ENCODE measurements at places on chromosomes 5 and 9. TPM values are rescaled to one million over a fixed set of nuclear protein-coding genes. Genes with fewer than 3 reads are reported as not detected.

Gene SLC34A3
- not detected for total RNA-seq

DNA sequence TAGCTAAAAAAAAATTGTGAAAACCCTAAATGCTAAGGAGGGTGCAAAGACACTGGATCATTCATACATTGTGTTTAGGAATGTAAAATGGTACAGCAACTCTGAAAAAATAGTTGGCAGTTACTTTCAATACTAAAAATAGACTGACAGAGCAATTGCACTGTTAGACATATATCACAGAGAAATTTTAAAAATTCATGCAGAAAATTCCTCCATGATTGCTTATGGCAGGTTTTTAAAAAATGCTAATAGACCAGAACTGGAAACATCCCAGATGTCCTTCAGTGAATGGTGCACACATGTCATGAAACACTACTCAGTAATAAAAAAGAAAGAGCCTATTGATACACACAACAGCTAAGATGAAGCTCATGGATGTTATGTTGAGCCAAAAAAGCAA, 349.8 kb upstream of the DAB2 start:
- H3K36me3 ChIP-seq = no peaks in the 10 kb centered on the region
- DNase-seq = no peak
- no peaks in the 10 kb centered on the region for H3K4me1 ChIP-seq

- no peak for DNase-seq
- no peak overlapping the region for H3K4me3 ChIP-seq
- H3K27me3 ChIP-seq = 0 out of 2 replicates have a peak, but pooled peaks cover 4% of the 10 kb centered on the region
- no peaks in the 10 kb centered on the region for H3K4me1 ChIP-seq
Measured at GRCh38 chr9:89722712-89723111, 117.9 kb downstream of the GADD45G start.

DNA sequence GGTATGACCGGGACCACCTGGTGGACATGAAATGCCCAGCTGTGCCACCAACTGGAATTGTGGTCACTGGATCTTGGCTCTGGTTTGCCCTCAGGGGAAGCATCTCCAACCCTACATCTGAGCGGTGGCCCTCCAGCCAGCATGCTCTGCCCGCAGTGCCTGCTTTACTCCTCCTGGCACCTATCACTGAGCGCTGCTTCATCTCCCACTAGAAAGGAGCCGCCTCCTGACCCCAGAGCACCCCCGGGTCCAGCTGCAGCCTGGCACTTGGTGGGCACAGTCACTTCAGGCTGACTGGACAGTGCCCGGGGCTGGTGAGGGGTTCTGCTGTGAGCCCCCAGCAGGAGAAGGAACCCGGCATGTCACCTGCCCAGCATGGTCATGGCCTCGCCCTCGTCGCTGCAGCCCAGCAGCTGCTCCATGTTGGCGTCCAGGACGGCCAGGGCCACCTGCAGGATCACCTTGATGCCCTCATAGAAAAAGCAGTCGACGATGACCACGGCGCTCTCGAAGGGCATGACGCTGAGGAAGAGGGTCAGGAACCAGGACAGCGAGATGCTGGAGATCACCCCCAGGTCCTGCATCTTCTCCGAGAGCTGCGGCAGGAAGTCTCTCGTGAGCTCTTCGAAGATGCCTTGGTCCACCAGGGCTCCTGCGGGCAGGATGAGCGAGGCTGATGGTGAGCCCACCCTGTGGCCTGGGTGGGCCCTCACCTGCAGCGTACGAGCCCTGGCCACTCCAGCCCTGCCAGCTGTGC, 16.1 kb upstream of the MRNIP start:
- H3K27me3 ChIP-seq = no peaks in the 10 kb centered on the region
- H3K36me3 ChIP-seq = peaks cover 8% of the 10 kb centered on the region
- no peak for DNase-seq
- H3K27ac ChIP-seq = no peak overlapping the region
- no peaks in the 10 kb centered on the region for H3K4me1 ChIP-seq

GRCh38 chr5:137938751-137939143, 49.5 kb downstream of the PKD2L2 start:
- H3K27me3 ChIP-seq = no peaks in the 10 kb centered on the region
- no peak overlapping the region for H3K4me3 ChIP-seq
- no peak for DNase-seq
- peaks cover 16% of the 10 kb centered on the region for H3K4me1 ChIP-seq
- H3K36me3 ChIP-seq = peaks cover 55% of the 10 kb centered on the region

DNA sequence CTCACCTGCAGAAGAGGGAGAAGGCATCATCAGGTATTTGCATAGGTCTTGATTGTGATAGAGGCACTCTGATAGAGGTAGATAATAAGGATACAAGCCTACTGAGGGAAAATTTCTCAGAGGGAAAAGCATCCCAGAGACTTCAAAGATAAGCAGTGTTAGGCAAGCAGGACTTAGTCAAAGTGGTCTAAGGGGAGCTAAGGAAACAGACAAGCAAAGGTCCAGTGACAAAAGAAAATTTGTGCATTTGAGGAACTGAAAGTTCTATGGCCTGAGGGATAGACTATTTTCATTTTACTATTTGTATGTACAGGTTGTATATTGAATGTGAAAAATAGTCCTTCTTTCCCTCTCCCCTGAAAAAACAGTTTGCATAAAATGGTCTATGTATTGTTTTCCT, 27.4 kb downstream of the OXCT1 start:
- peak; percentile 51 for DNase-seq
- peaks cover 14% of the 10 kb centered on the region for H3K4me1 ChIP-seq
- no peak overlapping the region for H3K4me3 ChIP-seq
- H3K27ac ChIP-seq = no peak overlapping the region

DNA sequence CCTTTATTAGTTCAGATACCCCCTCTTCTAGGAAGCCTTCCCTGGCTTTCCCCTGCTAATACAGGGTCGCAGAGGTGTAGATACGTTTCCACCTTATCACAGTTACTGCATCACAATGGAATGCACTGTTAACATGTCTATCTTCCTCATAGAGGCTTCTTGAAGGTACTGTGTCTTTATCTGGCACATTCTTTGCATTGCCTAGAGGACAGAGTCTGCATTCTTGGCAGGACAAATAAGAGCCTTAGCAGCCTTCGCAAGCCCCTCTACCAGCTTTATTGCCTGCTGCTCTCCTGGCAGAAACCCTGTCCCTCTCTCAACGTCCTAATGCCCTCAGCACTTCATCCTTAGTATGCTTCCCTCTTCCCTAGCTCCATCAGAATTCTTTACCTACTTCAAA, 31.6 kb downstream of the SLC1A3 start:
- no peaks in the 10 kb centered on the region for H3K36me3 ChIP-seq
- no peak for DNase-seq
- no peaks in the 10 kb centered on the region for H3K4me1 ChIP-seq
- H3K27me3 ChIP-seq = 0 out of 2 replicates have a peak, but pooled peaks cover 2% of the 10 kb centered on the region
- no peak overlapping the region for H3K27ac ChIP-seq

Gene RGS7BP
- not detected for total RNA-seq

DNA sequence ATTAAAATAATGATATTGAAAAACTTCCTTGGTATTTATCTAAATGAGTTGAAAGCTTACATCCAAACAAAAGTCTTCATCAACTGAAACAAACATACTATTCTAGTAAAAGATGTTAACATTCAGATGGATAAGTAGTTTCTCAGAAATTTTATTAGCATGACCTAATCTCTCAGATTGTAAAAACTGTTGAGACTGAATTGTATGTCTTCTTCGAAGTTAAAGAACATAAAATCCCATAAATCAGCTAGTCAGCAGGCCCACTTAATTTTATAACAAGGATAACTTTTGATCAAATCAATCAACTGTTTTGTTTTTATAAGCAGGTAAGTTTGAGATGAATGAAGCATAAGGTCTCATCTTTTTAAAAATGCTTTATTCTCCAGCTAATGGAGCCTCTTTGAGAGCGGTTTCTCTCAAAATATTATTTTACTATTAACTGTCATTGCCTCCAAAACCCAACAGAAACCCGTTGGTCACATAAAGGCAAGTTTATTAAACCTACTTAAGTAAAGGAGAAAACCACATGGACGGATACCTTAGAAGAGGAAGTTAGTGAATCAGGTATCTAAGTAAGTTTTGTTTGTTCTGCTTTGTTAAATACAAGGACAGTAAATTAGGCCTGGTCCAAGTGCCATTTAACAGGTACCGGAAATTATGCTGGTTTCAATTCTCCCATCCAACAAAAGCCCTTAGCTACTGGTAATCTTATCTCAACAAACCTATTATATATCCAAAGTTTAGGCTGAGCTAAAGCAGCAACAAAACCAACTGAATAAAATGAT, 457.0 kb downstream of the PDE4D start:
- no peak for DNase-seq
- no peaks in the 10 kb centered on the region for H3K27me3 ChIP-seq
- H3K4me1 ChIP-seq = no peaks in the 10 kb centered on the region
- H3K4me3 ChIP-seq = no peak overlapping the region
- no peak overlapping the region for H3K27ac ChIP-seq

GRCh38 chr5:176413709-176414191, 2.6 kb downstream of the CLTB start:
- no peak for DNase-seq
- 0 out of 2 replicates have a peak, but pooled peaks cover 4% of the 10 kb centered on the region for H3K36me3 ChIP-seq
- peaks cover 21% of the 10 kb centered on the region for H3K4me1 ChIP-seq

DNA sequence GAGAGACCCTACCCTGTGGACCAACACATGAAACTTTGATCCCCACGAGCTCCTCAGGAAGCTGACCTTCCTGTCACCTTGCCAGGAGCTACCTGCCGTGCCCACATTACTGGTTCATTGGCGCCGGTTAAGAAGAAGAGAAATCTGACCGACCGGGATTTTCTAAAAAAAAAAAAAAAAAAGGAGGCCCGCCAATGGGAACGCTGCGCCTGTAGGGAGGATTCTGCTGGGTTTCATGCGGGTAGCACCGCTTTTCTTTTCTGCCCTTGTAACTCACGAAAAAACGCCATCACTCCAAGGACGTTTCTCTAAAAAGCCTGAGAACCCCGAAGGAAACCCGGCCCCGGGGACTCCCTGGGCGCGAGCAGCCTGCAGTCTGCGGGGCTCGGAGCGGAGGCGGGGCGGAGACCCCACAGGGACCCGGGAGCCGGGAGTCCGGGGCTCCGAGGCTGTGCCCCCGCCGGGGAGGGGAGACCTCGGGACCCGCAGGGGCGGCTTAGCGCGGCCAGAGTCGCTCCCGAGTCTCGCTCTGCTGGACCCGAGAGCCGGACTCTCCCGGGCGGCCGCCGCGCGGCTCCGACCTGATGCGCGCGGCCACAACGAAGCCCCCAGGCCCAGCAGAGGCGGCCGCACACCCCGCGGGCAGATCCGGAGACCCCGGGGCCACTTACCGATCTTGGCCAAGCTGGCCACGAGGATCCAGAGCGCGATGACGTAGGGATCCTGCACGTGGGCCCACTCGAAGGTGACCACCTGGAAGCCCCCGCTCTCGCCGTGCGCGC, 617 bp downstream of the SLC9A3 start:
- H3K27me3 ChIP-seq = no peaks in the 10 kb centered on the region
- H3K36me3 ChIP-seq = no peaks in the 10 kb centered on the region
- no peak for DNase-seq
- H3K4me3 ChIP-seq = no peak overlapping the region
- H3K27ac ChIP-seq = no peak overlapping the region

Gene AK1
- total RNA-seq = 1.0 TPM

GRCh38 chr5:133358271-133358670, 254.1 kb downstream of the FSTL4 start:
- no peak for DNase-seq
- H3K4me3 ChIP-seq = no peak overlapping the region
- no peaks in the 10 kb centered on the region for H3K4me1 ChIP-seq
- no peaks in the 10 kb centered on the region for H3K36me3 ChIP-seq
- H3K27ac ChIP-seq = no peak overlapping the region

DNA sequence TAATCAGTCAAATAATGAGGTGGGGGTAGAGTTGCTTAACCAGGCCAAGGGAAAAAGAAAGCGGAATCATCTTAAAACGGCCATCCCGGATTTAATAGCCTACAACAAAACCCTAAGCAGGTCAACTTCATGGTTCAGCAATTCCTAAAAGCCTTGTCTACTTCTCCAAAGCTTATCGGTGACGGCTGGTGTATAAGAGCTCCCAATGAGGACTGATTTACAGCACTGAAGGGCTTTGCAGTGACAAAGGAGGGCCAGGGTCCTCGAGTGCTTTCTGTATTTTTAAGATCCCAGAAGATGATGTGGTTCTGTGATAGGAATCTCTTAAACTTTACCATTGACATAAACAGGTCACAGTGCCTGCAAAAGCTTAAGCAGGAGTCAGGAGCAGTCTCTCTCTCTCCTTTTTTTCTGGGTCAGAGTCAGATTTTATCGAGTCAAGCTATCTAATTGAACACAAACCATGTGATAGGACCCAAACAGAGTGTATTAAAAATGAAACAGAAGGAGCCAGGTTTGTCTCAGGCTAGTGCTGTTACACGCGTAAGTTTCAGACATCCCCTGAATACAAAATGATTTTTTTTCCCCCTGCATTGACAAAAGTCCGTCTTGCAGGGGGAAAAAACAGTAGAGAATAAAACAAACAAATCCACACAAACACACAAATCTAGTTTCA, 663.6 kb upstream of the ZNF608 start:
- no peak for DNase-seq
- H3K4me1 ChIP-seq = no peaks in the 10 kb centered on the region
- no peaks in the 10 kb centered on the region for H3K27me3 ChIP-seq
- H3K27ac ChIP-seq = no peak overlapping the region
- H3K4me3 ChIP-seq = no peak overlapping the region
- no peaks in the 10 kb centered on the region for H3K36me3 ChIP-seq

Measured in Karpas-422 (cell line).